ENCODE measurements at places on chromosomes 16 and 17.

- peak; percentile 7 for DNase-seq
Observed at GRCh38 chr16:57810197-57811031, 8.1 kb upstream of the KIFC3 start.

DNA sequence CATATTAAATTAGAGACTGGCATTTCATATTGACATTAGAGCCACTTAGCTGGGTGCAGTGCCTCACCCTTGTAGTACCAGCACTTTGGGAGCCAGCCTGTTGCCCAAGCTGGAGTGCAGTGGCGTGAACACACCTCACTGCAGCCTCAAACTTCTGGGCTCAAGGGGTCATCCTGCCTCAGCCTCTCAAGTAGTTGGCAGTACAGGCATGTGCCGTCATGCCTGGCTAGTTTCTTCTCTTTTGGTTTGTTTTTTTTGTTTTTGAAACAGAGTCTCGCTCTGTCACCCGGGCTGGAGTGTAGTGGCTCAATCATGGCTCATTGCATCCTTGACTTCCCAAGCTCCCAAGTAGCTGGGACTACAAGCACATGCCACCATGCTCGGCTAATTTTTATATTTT, 8.7 kb downstream of the PPM1E start:
- DNase-seq, result no peak

GRCh38 chr16:1713331-1713730, 7.3 kb downstream of the MAPK8IP3 start:
- no peak for DNase-seq

DNA sequence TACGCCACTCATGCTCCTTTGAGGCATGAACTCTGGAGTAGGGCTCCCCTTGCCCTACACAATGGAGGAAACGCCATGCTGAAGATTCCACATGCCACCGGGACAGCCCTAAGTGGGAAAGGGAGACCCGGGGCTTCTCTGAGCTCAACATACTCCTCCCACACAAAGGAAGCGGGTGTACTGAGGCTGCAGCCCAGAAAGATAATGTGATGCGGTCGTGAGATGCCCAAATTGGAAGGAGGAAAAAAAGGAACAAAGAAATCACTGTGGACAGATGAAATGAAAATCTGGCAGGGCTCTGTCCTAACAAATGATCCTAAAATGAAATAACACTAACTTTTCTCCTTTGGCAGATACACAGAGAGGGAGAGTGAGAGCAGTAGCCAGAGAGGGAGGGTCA, 182.1 kb downstream of the ZFHX3 start:
- DNase-seq, result no peak

GRCh38 chr17:78458736-78459335, 80.4 kb downstream of the PGS1 start:
- DNase-seq, result no peak

DNA sequence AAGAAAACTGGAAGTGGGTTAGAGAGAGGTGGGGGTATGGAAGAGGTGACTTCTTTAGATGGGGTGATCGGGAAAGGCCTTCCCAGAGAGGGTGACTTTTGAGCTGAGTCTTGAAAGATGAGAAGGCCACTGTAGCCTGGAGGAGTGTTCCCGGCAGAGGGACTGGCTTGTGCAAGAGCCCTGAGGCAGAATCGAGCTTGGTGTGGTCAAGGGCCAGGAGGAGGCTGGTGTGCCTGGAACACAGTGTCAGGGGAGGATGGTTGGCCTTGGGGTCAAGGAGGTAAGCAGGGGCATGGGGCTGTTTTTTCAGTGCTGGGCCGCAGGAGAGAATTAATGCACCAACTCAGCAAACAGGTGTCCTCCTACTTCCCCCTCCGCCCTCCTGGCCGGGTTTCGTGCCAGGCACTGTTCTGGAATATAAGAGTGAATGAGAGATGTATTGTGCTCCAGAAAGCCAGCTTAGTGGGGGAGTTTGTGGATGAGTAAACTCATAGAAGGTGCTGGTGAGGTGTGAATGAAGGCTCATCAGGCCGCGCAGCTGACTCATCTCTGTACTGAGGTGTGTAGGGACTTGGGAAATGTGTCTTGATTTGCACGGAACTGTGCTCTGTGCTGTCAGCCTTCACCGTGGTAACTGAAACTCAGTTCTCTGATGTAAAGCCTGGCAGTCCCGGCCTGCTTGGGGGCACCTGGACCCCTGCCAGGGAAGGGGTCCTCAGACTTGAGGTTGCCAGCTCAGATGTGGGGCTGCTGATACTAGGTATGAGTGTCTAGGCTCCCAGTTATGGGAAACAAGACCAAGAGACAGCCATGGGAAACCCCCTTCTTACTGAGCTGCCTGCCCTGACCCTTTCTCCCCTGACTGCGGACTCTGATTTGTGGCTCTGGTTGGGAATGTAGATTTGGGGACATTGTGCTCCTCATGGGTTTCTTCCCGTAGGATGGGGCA, 15.3 kb downstream of the KSR1 start:
- DNase-seq, result no peak

GRCh38 chr17:60168654-60169053, 18.9 kb downstream of the CA4 start:
- DNase-seq, result no peak

DNA sequence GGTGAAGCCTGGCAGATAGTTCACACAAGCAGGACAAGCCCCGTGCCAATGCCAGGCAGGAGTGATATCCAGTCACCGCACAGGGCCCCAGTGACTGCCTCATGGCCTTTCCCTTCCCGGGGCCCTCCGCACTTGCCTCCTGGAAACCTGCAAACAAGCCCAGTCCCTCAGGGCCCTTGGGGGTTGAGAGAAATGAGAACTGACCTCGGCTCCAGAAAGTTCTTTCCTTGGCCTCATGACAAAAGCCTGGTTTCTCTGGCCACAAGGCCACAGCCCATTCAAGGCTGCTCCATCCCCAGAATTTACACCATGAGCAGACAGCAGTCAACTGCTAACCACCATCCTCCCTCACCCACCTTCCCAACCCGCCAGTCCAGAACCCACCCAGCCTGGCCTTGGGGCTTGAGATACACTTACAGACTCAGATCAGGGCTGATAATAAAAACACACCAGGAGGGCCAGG, 77.6 kb downstream of the CCDC182 start:
- DNase-seq, result no peak

GRCh38 chr16:27243725-27244362, 24.7 kb downstream of the NSMCE1 start:
- DNase-seq, result no peak

DNA sequence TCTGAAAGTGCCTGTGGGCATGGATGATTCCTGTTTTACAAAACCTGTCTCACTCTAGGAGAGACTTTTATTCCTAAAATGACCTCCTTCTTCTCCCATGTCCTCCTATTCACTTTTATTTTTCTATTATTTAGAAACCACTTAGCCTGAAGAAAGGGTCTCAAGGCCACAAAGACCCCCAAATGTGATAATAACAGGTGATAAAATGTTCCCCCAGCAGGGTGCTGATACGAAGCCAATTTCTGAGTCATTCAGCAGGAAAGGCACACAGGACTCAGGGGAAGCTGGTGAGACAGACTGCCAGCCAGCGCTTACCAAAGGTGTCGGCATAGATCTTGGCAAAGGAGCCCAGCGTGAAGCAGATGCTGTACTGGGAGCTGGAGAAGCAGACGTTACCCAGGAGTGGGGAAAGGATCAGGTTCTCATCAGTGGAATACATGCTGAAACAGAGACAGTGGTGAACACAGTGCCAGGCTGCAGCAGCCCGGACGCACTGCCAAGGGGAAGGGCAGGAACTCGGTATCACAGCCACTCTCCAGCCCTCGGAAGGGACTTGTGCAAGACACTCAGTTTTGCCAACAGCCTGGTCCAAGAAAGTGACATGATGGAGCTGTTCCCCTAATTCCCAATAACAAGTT, 24.6 kb downstream of the HIGD1B start:
- DNase-seq, result no peak

DNA sequence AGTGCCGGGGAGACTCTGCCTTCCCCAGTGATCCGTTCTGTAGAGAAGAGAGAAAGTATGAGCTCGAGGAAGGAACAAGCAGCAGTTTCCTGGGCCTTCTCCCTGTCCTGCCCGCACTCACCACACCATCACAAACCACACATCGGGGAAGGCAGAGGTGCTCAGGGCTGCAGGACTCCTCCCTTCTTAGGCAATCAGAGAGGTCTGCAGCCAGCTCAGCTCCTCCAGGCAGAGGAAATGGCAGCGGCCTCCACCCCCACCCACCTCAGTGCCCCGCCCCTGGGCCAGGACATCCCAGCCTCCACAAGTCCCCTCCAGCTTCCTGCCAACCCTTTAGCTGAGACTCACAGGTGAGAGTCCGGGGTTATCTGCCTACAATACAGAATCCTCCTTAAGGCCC, 2.0 kb downstream of the ZNF319 start:
- DNase-seq, result peak; percentile 26

- DNase-seq, result no peak
Observed at GRCh38 chr17:50266384-50267073, 7.7 kb upstream of the TMEM92 start.

DNA sequence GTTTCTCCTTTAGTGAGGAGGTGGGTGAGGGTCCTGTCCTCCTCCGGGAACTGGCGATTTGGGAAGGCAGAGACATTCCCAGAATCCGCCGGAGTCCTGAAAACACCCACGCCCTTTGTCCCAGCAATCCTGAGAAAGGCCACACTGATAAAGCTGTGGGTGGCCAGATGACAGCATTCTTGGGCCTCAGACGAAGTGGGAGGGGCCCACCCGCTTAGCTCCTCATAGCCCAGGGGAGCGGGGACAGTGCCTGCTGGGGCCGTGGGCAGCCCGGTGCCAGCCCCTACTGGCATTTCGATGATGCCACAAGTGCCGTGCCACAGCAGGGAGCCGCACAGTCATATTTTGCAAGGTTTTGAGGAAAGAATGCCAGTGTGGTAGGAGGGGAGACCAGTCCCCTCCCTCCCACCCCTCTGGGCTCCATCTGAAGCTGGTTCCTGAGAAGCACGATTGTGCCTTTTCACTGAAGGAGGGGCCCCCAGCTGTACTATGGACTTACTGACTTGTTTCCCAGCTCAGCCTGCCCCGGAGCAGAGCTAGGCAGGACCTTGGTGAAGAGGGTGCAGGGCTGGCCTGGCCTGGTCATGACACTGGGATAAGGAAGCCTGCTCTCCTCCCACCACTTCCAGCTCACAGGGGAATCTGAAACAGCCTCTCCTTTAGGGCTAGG, 20.9 kb upstream of the MPRIP start:
- DNase-seq, result no peak

DNA sequence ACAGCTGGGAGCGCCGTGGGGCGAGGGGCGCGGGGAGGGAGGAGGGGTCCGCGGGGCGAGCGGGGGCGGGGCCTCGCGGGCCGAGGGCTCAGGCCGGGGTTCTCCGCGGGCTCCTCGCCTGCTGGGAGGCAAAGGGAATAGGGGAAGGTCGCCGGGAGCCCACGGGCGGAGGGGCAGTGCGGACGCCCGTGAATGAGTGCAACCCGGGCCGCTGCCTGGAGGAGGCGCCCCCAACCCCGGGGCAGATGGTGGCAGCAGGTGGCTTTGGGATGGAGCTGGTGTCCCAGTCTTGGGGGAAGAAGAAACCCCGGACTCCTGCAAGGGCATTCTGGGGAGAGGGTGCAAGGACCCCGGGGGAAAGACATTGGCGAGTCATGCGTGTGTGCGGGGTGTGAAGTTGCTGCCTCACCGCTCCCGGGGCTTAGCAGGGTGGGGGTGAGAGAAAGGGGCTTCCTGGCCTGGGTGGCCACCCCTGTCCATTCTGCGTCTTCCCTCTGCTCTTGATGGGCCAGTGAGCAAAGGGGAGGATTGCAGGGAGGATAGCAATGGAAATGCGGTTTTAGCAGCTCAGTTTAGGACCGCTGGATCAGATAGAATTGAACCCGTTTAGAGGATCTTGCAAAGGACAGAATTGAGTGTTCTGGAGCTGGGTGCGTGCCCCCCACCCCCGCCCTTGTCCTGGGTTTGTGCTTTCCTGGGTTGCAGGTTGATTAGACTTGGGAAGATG, 526 bp downstream of the KIAA0513 start:
- no peak for DNase-seq

- no peak for DNase-seq
Observed at GRCh38 chr16:56198006-56198754, 6.9 kb downstream of the GNAO1 start.

- DNase-seq, result no peak
Observed at GRCh38 chr16:7637446-7637845, 304.8 kb downstream of the RBFOX1 start.

- no peak for DNase-seq
Observed at GRCh38 chr17:44808156-44808555, 21.9 kb downstream of the GJC1 start.

DNA sequence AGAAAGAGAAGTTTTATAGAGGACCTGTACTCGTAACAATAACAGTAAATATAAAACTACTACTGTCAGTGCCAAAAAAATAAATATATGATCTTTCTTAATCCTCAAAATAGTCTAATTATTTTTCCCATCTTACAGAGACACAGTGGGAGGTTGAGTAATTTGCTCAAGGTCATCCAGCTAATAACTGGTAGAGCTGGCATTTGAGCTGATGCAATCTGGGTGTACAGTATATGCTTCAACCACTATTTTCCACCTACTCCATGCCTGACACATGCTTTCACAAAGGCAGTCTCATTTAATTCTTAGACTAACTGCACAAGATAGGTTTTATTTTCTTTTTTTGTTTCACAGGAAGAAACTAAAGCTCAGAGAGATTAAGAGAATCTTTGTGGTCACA, 33.6 kb downstream of the PIGL start:
- no peak for DNase-seq

DNA sequence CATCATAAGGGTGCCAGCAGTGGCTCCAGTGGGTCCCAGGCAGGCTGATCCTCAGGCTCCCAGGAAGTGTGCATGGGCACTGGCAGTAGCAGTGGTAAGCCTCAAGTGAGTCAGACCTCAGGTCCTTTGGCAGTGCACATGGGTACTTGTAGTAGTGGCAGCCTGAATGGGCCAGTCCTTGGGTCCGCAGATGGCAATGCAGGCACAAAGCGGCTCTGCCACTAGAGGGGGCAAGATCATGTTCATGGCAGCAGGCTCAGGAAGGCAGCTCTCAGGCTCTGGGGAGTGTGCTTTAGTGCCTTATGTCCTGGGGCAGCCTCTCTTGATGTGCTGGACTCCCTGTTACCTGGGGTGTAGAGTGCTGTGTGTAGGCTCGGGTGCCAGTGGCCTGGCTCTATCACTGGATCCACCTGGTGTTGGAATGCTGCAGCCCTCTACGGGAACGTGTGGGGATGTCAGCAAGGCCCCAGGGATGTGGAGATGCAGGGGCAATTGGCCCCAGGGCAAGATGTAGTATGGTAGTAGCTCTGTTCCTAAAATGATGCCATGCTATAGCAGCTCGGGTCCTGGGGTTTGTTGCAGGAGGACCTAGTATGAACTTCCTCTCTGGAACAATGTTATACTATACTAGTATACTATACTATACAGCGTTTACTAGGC, 11.0 kb downstream of the ACSM3 start:
- DNase-seq, result peak; percentile 1

- peak; percentile 26 for DNase-seq
Observed at GRCh38 chr17:47742319-47743181, 9.5 kb downstream of the TBX21 start.

- no peak for DNase-seq
Observed at GRCh38 chr17:70629902-70630301, 460.6 kb downstream of the KCNJ2 start.

GRCh38 chr17:36849871-36850348, 87.4 kb upstream of the LHX1 start:
- no peak for DNase-seq

Data from effector CD8-positive, alpha-beta T cell (primary cell).